ENCODE measurements at places on chromosomes 5 and 9.

DNA sequence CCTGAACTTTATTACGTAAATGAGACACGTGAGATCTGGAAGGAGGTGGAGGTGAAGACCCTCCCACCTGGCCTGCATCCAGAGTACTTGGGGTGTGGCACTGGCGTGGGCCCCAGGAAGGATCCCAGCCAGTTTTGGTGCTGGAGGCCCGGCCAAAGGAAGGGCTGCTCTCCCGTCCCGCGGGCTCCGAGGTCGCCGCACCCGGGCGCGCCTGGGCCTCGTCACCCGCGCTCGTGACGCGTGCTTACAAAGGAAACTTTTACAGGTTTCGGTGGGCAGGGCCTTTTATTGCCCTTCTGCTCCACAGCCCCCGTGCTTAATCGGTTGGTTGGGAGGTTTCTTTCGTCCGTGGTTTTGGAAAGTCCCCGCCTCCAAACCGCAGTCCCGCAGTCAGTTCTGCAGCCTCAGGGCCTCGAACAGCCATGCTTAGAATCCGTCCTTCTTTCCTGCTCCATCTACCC is 29.2 kb downstream of the CDKN2A start:
- DNase-seq, result no peak

- DNase-seq, result no peak
Observed at GRCh38 chr5:141186897-141187512, at the start of gene PCDHB9. Gene PCDHB9 (plus strand): TSS chr5:141187161. CDS start chr5:141187319, 158 bp downstream.

GRCh38 chr5:176830995-176831423 is 20.6 kb downstream of the UNC5A start:
- no peak for DNase-seq

DNA sequence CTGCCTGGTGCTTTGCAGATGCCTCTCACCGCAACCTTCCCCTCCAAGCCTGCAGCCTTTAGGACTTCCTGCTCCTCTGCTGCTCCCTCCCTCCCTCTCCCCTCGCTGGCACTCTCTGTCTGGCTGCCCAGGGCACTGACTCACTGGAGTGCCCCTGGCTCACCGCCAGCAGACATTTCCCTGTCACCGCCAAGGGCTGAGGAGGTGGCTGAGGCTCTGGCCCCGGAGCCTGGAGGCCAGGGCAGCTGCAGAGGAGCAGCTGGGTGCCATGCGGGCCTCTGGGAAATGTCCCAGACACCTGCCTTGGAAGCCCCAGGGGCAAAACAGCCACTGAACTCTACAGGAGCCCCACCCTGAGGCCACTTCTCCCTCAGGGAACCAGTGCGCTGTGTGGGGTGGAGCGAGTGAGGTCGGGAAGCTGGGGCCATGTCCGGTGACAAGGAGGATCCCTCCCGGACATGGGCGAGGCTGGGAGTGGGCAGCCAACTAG is 53.4 kb downstream of the TENT4A start:
- DNase-seq, result peak; percentile 61

DNA sequence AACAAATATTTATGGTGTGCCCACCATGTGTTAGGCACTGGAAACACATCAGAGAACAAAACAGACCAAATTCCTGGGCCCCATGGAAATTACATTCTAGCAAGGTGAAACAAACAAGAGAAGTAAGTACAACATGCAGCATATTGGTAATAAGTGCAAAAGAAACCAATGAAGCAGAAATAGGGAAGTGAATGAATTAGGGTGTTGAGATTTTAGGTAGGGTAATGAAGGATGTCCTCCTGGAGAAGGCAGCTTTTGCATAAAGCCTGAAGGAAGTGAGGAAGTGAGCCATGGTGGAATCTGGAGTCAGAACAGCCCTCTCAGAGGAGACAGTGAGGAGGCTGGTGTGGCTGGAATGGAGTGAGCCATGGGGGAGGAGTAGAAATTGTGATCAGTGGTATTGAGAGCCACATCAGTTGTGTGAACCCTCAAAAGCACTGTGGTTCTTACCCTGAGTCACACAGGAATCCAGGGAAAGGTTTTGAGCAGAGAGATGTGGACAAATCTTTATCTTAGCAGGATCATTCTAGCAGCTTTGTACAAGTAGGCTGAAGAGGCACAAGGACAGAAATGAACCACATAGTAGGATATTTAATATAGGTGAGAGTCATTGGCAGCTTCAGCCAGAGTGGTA is 52.7 kb upstream of the ARL15 start:
- no peak for DNase-seq

GRCh38 chr5:7897014-7897600 is 28.2 kb downstream of the MTRR start:
- DNase-seq, result no peak

DNA sequence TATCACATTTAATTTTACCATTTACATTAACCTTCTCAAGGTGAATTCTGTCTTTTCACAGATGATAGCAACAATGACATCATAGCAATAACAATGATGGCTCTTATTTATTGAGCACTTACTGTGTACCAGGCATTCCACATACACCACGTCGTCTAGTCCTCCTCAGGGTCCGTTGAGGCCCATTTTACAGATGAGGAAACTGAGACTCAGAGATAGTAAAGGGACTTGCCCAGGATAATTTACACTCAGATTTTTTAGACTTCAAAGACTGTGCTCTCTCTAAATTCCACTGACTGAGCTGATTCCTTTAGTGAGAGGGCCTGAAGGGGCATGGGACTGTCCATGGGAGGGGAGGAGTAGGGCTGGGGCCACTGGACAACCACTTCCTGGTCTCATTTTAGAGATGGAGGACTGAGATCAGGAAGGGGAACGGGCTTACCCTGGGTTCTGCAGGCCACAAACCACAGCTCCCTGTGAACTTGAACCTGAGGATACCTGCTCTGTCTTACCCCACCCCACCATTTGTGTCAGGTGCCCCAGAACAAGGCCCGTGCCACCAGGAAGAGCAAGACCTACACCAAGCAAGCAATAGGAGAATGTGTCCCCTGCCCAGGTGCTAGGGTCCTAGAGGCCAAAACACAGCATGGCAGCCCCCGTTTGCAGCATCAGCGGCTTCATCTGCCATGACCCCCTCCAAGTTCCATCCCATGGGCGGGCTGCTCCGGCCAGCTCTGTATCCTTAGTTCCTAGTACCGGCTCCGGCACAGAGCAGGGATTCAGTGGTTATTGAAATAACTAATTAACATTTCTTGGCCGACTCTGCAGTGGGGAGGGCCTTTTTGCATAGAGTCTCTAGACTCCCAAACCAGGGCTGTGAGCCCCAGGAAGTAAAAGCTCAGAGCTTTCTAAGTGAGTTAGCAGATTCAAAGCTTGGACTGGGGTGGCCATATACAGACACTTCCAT is 96.6 kb downstream of the RGS3 start:
- DNase-seq, result no peak

DNA sequence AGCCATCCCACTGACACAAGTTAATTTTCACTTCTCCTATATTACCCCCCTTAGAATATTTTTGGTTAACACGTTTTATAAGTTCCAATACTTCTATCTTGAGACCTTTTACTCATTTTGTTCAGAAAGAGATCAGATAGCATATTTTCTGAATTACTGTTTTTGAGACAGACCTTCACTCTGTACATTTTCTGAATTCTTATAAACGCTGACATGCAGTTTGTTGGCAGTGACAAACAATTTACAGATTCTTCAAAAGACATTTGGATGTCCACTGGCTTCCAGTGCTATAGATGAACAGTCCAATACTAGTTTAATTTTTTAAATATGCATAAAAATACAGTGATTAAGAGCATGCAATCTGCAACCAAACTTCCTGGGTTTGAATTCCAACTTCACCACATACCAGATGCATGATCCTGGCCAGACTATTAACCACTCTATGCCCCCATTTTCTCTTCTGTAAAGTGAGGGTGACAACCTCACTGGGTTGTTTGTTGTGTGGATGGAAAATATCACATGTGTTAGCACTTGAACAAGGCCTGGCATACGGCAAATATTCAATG is 142.1 kb downstream of the AGTPBP1 start:
- no peak for DNase-seq

DNA sequence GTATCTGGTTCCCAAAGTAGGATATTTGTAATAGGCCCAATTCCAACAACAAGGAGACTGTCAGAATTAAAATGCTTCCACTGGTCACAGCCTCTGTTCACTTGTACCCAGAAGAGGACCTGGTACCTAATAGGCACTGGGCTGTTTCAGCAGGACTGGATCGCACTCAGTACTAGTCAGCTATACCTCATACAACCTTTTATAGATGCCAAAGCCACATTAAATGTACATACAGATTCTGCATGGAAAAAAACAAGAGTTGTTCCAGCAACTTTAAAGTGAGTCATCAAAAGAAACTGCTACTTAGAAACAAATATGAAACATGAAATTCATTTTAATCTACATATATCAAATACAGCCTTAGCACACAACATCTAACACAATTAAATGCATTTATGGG is 87.5 kb downstream of the GPR21 start:
- no peak for DNase-seq

DNA sequence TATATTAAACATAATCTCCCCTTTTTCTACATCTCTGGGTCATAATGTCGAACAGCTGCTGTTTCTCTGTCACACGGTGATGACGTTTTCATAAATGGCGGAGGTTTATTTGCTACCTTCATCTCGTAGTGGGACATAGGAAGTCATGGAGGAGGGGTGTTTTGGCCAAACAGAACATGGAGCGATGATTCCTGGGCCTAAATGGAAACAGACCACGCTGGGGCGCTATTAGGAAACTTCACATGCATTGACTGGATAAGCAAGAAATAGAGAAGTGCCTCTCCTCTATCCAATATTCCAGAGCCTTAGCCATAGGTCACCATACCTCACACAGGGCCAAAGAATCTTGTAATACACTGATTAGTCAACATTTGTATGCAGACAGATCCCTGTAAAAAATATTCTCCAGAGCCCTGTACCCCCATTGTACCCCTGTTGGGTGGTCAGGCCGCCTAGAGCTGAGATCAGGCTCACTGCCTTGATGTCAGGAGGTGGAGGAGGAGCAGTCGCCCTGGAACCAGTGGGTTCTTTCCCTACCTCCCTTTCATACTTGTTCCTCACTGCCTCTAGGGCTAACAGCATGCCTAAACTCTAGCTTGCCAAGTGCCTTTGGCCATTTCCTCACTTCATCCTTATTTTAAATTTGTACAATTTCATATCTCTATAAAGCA is 77.8 kb upstream of the SPIN1 start:
- no peak for DNase-seq

- DNase-seq, result no peak
Observed at GRCh38 chr9:127863191-127863621, 8.7 kb upstream of the ENG start.

GRCh38 chr5:172740428-172741205 is 30.4 kb downstream of the DUSP1 start:
- peak; percentile 68 for DNase-seq

GRCh38 chr9:129394061-129394885 is 216.2 kb upstream of the IER5L start:
- no peak for DNase-seq

GRCh38 chr5:150305095-150305494 is 2.4 kb upstream of the ARSI start:
- no peak for DNase-seq

GRCh38 chr9:27749838-27750237 is 176.6 kb upstream of the C9orf72 start:
- peak; percentile 28 for DNase-seq

- no peak for DNase-seq
Observed at GRCh38 chr5:149792540-149793255, 62.6 kb downstream of the PPARGC1B start.

- DNase-seq, result no peak
Observed at GRCh38 chr5:66896171-66896570, 300.0 kb downstream of the MAST4 start.

- DNase-seq, result no peak
Observed at GRCh38 chr9:21811914-21812313, 9.5 kb downstream of the MTAP start.

- DNase-seq, result no peak
Observed at GRCh38 chr5:136133922-136134379, 1.3 kb downstream of the SMAD5 start.

GRCh38 chr5:135462304-135462703 is 10.2 kb upstream of the TIFAB start:
- DNase-seq, result no peak

DNA sequence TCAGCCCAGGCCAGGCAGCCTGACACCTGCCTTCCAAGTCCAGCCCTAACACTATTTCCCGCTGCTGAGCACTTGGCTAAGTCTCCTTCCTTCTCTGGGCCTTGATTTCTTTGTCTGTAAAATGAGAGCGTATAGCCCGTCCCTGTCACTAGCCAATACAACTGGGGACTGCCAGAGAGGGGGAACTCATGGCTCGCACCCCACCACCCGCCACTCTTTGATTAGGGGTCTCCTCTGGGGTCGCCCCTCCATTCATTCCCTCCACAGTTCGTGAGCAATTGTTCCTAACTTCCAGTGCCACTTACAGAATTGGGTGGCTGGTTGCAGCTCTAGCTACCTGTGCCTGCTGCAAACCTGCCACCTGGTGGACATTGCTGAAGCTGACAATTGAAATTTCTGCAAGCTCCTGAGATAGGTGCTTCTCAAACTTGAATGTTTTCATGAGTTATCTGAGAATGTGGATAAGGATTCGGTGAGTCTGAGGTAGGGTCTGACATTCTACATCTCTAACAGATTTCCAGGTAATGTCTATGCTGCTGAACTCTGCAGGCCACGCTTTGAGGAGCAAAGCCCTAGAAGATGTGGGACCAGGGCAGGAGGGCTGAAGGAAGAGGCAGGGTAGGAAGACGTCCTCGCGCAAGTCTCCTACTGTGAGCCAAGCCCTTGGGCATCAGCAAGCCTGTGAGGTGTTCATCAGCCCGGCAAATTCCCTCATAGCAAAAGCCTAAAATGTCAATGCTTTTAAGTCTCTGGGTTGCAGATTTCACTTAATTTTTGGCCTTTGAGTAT is 13.3 kb upstream of the RECK start:
- DNase-seq, result no peak

DNA sequence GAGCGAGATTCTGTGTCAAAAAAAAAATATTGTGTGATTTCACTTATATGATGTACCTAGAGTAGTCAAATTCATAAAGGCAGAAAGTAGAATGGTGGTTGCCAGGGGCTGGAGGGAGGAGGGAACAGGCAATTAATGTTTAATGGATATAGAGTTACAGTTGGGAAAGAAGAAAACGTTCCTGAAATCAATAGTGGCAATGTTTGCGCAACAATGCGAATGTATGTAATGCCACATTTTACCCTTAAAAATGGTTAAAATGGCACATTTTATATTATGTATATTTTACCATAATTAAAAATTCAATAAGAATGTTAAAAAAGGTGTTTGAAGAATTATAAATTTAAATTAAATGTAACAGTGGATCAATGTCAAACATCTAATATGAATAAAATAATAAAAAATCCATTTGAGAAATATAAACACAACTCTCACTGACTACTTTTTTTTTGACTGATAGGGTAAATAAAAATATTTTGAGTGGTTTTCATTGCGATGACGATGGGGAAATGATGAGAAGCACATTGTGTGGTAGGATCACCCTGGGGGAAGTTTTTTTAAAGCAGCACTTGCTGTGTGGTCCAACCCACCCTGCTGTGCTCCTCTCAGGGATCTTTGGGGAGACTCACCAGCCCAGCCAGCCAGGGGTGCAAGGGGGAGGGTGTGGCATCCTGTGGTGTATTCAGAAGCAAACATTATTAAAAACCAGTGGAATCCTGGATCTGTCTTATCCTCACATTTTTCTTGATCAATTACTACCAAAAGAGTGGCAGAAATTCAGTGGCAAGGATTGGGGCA is 4.3 kb downstream of the FYB1 start:
- no peak for DNase-seq

Measured in HS-5 (cell line).